ENCODE measurements at places on chromosomes 2 and 18. TPM values are rescaled to one million over a fixed set of nuclear protein-coding genes. Genes with fewer than 3 reads are reported as not detected.

Gene MAPK4
- total RNA-seq: not detected

Gene PROKR1
- total RNA-seq: not detected

Gene SERPINB2
- total RNA-seq: 0.73 TPM

Gene TLX2
- 3.8 TPM for total RNA-seq

Gene PPP1R1C
- 27.5 TPM for total RNA-seq

Gene RDH14
- total RNA-seq: 16.1 TPM

Gene TPO
- not detected for total RNA-seq

Gene PLGLB1
- 2.7 TPM for total RNA-seq

Gene MFSD2B
- total RNA-seq: 1.1 TPM
